ENCODE measurements at places on chromosomes 7 and 10. TPM values are rescaled to one million over a fixed set of nuclear protein-coding genes. Genes with fewer than 3 reads are reported as not detected.

Gene LIMK1
- 23.8 TPM for total RNA-seq

Gene TSPAN14
- 183 TPM for total RNA-seq

Gene STN1
- 30.1 TPM for total RNA-seq

- DNase-seq: no peak
Measured at GRCh38 chr10:77799352-77799751, 127.2 kb downstream of the DLG5 start.

- no peak for DNase-seq
Measured at GRCh38 chr10:71084818-71085126, 127.6 kb upstream of the UNC5B start.

GRCh38 chr10:49280001-49280408, 19.0 kb upstream of the C10orf71 start:
- DNase-seq: no peak

DNA sequence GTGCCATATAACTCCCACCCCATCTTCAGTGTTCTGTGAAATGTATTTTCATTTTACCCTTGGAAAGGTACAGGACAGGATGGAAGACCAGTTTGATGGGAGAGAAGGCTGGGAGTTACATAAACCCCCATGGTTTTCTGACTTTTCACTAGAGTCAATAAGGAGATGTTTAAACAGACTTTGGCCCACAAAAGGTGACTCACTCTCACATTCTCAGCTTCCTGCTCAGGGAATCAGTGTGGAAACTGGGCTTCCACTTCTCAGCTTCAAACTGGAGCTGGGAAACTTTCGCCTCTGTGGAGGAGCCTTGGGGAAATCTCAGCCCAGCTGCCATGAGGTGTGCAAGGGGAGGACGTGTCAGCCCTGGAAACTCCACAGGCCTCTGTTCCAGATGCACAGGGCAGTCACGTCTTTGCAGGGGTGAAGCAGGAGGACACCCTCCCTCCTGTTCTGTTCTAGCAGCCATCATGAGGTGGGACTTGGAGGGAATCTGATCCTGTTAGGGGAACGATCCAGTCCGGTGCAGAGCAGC, 560.5 kb upstream of the GALNT17 start:
- no peak for DNase-seq

All from kidney (tissue), 22 donors.